ENCODE measurements at places on chromosomes 6 and 20. TPM values are rescaled to one million over a fixed set of nuclear protein-coding genes. Genes with fewer than 3 reads are reported as not detected.

GABRR1 gene
- total RNA-seq: 1.6 TPM

RGS17 gene
- 3.1 TPM for total RNA-seq

IMPG1 gene
- total RNA-seq: 0.08 TPM

CLVS2 gene
- 0.19 TPM for total RNA-seq

HLA-DRA gene
- 50.2 TPM for total RNA-seq

DST gene
- total RNA-seq: 175 TPM

BMP6 gene
- total RNA-seq: 11.4 TPM

MEP1A gene
- total RNA-seq: 0.63 TPM

KCNQ5 gene
- total RNA-seq: 0.43 TPM

CASS4 gene
- 0.79 TPM for total RNA-seq
